CD4-positive, CD25-positive, alpha-beta regulatory T cell (primary cell): ENCODE measurements at places on chromosomes 11 and 22. TPM values are rescaled to one million over a fixed set of nuclear protein-coding genes. Genes with fewer than 3 reads are reported as not detected.
A peak's percentile ranks its signal among the peaks of the same experiment; 100 is the strongest.

SLC22A25 gene
- polyA plus RNA-seq: not detected

DNA sequence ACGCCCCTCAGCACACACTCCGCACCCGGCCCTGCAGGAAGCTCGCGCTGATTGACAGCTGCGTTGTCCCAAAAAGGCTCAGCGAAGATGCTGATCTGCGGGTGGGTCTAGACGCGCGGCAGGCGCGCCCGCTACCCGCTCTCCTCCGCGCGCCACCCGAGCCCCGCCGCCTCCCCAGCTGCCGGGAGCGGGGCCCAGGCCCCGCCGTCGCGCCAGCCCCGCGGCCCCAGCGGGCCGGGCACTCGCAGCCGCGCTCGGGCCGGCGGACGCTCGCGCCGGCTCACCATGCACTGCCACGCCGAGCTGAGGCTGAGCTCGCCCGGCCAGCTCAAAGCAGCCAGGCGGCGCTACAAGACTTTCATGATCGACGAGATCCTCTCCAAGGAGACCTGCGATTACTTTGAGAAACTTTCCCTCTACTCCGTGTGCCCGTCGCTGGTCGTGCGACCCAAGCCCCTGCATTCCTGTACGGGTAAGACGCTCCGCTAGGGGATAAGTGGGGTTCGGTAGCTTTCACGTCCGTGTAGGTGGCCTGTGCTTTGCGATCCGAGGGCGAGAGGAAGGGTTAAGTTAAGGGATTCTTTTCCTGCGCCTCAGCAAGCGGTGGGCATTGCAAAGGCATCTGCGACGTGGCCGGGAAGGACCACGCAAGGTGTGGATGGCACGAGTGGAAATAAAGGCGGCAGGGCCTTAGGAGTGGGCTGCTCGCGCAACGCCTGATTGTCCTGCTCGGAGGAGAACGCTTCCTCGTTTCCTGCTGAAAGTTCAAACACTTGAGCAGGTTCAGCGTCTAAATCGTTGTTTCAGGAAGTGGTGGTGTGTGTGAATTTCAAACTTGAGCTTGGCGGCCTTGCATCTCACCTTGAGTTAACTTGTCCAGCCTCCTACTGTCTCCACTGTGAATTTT, at the start of gene BARX2:
Gene BARX2 (plus strand): TSS at position 98 of the 907 bp plus-strand sequence. CDS start 188 bp downstream, at position 286.
- no peak for DNase-seq

DNA sequence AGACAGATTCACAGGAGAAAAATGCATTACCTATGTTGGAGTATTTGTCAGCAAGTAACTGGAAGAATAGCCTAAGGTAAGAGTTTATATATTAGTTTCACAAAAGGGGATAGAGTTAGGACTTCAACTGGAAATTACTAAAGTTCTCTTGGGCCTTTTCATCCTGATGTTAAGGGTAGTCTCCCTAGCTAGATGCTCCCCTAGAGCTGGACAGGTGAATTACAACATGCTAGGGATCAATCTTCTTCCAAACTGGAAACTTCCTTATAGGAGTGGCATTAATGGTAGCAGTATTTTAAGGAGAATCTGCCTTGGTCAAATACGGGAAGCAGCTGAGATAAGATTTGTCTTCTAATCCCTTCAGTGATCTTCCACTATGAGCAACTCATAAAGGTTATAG, 632.8 kb upstream of the RAG2 start:
- DNase-seq: no peak

DNA sequence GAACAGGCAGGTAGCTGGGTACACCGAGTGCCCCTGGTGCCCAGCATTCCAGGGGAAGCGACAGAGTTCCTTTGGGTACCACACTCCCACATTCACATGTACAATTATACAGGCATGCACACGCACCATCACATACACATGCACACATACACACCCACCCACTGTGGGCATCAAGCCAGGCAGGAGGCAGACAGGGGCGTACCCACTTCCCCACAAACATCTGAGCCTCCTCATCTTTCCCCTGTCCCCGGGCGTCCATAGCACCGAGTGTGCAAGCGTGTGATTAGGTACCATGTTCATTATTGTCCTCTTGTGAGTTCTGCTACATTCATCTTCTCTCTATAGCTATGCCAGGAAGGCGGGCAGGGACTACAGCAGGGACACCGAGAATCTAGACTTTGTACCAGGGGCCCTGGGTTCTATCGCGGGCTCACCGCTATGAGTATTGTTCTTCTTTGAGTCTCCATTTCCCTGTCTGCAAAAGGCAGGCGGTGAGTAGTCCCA, 2.1 kb upstream of the CARD10 start:
- no peak for DNase-seq

DNA sequence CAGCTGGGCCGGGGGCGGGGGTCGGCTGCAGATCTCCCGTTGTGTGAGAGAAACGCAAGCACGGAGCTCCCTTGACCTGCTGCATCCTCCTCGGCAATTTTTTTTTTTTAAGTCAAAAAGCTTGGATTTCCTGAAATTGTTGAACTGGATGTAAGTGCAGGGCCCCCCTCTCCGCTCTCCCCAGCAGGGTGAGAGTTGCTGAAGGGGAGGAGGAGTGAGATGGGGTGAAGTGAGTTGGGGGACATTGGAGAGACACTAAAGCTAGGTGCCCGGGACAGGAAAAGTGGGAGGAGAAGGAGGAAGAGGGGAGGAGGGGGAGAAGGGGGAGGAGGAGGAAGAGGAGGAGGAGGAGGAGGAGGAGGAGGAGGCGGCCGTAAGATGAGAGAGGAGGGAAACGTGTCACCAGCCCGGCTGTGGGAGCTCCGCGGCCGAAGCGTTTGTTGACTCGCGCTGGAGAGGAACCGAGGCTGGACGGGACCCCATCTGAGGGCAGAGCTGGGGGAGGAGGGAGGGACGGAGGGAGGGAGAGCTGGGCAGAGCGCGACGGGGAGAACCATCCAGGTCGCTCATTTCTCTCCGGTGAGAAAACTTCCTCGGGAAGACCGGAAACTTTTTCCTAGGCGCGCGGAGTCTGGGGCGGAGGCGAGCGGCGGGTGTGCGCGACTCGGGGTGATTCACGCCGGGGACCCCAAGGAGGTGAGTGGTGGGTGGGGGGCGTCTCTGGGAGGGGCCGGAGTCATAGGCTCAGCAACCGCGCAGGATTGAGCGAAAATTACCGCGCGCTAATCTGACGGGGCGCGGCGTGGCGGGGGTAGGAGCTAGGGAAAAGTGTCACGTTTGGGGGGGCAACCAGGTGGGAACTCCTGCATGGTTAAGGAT, 80.2 kb downstream of the PRR5L start:
- no peak for DNase-seq

DNA sequence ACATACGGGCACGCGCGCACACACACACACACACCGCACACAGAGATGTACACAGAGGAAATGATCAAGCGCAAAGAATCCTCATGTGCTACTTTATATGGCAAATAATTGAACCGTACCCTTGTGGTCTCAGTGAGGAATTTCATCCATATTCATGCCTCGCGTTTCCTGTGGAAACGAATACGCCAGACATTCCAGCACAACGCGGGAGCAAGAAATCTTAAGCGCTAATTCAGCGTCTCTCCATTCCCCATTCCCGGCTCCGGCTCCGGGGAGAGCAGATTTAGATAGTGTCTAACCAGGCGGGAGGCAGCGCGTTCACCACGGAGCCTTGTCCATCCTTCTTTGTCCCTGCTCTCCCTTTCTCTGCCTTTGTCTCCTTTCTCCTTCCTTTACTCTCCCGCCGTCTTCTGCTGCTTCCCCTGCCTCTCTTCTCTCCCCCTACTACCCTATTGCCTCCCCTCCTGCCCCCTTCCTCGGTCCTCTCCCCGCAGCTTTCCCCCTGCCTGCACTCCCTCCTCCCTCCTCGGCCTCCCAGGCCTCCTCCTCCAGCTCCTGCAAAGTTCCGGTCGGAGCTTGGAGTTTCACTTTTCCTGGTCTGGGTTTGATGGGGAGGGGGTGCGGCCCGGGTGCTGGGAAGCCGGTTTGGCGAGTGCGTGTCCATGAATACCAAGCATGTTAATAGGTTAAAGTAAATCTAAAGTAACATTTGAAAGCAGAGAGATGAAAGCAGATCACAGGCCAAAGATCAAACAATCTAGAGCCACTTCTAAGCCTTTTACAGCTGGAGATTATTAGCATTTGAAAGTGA, 579.3 kb downstream of the BUD13 start:
- no peak for DNase-seq

DNA sequence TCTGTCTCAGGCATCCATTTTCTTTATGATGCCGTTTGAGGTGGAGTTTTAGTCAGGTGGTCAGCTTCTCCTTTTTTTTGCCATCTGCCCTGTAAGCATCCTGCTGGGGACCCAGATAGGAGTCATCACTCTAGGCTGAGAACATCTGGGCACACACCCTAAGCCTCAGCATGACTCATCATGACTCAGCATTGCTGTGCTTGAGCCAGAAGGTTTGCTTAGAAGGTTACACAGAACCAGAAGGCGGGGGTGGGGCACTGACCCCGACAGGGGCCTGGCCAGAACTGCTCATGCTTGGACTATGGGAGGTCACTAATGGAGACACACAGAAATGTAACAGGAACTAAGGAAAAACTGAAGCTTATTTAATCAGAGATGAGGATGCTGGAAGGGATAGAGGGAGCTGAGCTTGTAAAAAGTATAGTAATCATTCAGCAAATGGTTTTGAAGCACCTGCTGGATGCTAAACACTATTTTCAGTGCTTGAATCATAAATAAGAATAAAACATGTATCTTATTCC, 10.9 kb upstream of the HBE1 start:
- no peak for DNase-seq

DNA sequence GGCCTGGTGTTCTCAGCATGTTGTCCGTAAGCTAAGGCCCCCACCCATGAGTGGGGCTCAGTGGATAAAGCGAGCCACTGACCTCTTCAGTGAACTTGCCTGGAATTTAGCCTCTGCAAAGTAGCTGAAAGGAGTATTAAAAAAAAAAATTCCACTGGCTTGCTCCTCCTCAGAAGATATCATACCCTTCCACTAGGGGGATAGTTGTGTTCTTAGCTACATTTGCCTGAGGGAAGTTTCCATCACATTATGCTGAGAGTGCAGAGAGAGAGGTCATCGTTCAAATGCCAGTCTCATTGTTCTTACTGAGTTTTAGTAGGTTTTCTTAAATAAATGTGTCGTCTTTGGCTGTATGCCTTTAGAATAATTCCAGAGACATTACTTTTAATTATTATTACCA, 879.7 kb downstream of the JRKL start:
- DNase-seq: no peak

- DNase-seq: no peak
These were observed 29.7 kb upstream of the VPREB1 start for GRCh38 chr22:22214819-22215329.

- DNase-seq: no peak
These were observed 5.6 kb upstream of the UCP2 start for GRCh38 chr11:73988227-73988626.

DNA sequence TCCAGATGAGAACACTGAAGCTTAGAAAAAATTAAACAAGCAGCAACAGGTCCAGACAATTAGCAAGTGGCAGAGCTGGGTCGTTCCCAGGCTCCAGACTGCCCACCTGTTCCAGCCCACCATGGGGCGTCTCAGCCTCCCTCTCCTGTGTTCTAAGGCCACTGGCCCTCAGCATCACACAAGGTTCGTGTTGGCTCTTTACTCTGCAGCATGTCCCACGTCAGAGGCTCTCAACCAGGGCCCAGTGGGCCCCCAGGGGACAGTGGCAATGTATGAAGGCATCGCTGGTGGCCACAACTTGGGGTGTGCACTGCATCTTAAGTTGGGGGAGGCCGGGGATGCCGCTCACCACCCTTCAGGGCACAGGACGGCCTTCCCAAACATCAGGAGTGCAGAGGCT, 6.2 kb downstream of the PDGFB start:
- no peak for DNase-seq

- peak; percentile 82 for DNase-seq
These were observed 661 bp upstream of the MALAT1 start for GRCh38 chr11:65498042-65498726.

DNA sequence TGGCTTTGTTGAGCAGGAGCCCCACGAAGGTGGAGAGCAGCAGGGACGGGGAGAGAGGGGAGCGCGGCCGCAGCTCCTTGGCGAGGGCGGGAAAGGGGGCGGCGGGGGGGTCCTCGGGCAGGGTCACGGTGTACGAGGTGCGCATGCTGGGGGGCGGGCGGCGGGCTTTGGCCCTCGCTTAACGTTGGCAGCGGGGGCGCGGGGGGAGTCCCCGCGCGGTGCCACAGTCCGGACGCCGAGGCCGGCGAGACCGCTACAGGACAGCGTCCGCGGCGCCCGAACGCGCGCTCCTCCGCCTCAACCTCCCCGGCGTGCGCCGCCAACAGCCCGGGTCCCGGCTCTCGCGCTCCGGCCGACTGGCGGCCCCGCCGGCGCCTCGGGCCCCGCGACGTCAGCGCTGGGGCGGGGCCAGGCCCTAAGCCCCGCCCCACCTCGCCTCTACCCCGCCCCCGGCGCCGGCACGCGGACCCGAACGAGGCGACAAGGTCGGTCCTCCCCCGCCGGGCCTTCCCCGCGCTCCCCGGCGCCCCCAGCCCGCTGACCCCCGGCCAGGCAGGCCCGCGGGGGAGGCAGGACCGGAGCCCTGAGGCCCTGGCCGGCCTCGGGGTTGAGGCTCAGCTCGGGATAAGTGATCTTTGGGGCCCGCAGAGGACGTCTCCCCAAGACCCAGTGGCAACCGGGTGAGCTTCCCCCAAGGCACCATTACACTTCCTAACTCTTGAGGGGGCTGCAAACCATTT, 17.5 kb downstream of the USP2 start:
- peak; percentile 43 for DNase-seq

GRCh38 chr11:121810291-121810690, 305.7 kb downstream of the BLID start:
- DNase-seq: no peak

GRCh38 chr11:9014826-9015225, 11.0 kb upstream of the NRIP3 start:
- no peak for DNase-seq

- DNase-seq: no peak
These were observed 259.9 kb downstream of the CADM1 start for GRCh38 chr11:115244296-115244695.

GRCh38 chr11:127791844-127792243, 791.3 kb upstream of the KIRREL3 start:
- DNase-seq: no peak

SAC3D1 gene
- polyA plus RNA-seq: 12.8 TPM

GRCh38 chr11:44542372-44542771, 23.1 kb upstream of the CD82 start:
- DNase-seq: no peak

- peak; percentile 91 for DNase-seq
These were observed at the start of gene PPP1CA for GRCh38 chr11:67401495-67402191. PPP1CA (minus strand) TSS chr11:67401858; CDS start chr11:67401782, 76 bp downstream.

DKK3 gene
- 1.8 TPM for polyA plus RNA-seq

- DNase-seq: no peak
These were observed 44.0 kb upstream of the KIRREL3 start for GRCh38 chr11:127044535-127044934.

- no peak for DNase-seq
These were observed 22.0 kb upstream of the IRAG1 start for GRCh38 chr11:10715571-10715970.

- DNase-seq: no peak
These were observed 6.8 kb downstream of the NXPE2 start for GRCh38 chr11:114685097-114685496.
